Hematopoietic multipotent progenitor cell treated with erythropoietin and hydrocortisone succinate and interleukin-3 and kit ligand, for 17 days (in vitro differentiated cells): ENCODE measurements at places on chromosomes 5 and 9.

- no peak for DNase-seq
Measured at GRCh38 chr5:142520885-142521284, 165.0 kb downstream of the FGF1 start.

- no peak for DNase-seq
Measured at GRCh38 chr5:56202483-56202882, 30.6 kb downstream of the ANKRD55 start.

DNA sequence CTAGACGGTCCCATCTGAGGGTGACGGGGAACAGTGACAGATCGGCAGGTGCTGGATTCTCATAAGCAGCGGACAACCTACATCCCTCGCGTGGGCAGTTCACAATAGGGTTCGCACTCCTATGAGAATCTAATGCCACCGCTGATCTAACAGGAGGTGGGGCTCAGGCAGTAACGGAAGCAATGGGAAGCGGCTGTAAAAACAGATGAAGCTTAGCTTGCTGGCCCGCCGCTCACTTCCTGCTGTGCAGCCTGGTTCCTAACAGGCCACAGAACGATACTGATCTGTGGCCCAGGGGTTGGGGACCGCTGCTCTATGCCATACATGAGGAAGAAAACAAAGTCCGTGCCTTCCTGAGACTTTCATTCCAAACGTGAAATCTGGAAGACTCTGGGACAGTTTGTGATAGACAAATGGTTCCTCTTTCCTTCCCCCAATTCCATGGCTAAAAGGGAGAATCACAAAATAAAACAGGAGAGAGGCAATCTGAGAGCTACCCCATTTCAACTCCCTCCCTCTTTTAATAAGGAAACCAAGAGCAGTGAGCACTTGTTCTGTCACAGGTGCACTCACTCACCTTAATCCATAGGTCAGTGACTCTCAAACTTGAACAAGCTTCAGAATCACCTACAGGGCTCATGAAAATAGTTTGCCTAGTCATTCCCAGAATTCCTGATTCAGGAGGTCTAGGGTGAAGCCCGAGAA, 12.1 kb downstream of the PDCL start:
- DNase-seq = no peak

- DNase-seq = no peak
Measured at GRCh38 chr5:15702102-15702501, 202.1 kb downstream of the FBXL7 start.

DNA sequence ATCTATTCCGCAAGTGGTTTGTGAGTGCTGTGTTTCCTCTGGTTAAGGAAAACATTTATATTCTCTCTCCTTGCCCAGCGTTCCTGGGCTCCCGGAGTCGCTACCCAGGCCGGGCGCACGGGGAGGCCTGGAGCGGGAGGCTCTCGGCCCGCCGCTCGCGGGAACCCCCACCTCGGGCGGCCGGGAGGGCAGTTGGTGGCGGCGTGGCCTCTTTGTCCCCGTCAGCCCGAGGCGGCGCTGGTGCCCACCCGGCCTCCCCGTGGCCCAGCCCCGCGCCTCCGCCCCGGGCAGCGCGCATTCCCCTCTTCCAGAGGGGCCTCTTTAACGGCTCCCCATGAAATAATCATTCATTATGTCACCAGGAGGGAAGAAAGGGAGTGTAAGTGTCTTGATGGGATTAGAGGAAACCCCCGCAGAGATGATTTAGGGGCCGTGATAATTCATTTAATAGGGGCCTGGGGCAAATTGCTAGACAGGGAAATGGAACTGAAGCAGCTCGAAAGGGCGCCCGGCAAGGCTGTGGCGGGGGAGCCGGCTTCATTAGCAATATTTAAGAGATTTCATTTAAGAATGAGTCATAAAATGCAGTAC, 181.9 kb upstream of the TBCA start:
- DNase-seq = no peak
